ENCODE measurements at places on chromosomes 6 and 20. TPM values are rescaled to one million over a fixed set of nuclear protein-coding genes. Genes with fewer than 3 reads are reported as not detected.

Gene PYGB
- total RNA-seq: 145 TPM

DNA sequence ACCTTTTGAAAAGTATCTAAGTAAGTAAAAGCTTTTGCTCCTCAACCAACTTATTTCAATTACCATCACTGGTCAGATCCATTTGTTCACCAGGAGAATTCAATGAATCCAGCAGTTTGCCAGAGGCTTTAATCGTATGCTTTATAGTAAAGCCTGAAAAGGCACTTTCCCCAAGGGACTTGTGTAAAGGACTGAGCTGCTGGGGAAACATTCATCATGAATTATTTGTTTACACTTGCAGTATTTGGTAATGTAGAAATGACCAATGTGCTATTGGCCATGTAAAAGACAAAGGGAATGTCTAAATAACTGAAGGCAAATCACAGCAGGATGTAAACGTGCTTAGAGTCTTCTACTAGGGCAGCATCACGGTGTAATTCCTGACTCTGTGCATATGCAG lies 471.4 kb downstream of the ADGRB3 start:
- H3K36me3 ChIP-seq: no peaks in the 10 kb centered on the region
- no peak overlapping the region for H3K27ac ChIP-seq
- no peaks in the 10 kb centered on the region for H3K27me3 ChIP-seq

- H3K27ac ChIP-seq: no peak overlapping the region
- H3K4me1 ChIP-seq: no peaks in the 10 kb centered on the region
- no peaks in the 10 kb centered on the region for H3K27me3 ChIP-seq
Measured at GRCh38 chr6:25486550-25486949, 165.5 kb upstream of the SCGN start.

- H3K4me3 ChIP-seq: no peak overlapping the region
- no peaks in the 10 kb centered on the region for H3K27me3 ChIP-seq
- DNase-seq: no peak
- H3K4me1 ChIP-seq: no peaks in the 10 kb centered on the region
Measured at GRCh38 chr20:46583411-46584214, 33.2 kb upstream of the OCSTAMP start.

GRCh38 chr6:158237656-158238055 lies 69.5 kb downstream of the GTF2H5 start:
- no peaks in the 10 kb centered on the region for H3K36me3 ChIP-seq
- no peak for DNase-seq
- H3K4me3 ChIP-seq: no peak overlapping the region
- H3K4me1 ChIP-seq: no peaks in the 10 kb centered on the region
- no peak overlapping the region for H3K27ac ChIP-seq
- H3K27me3 ChIP-seq: no peaks in the 10 kb centered on the region

DNA sequence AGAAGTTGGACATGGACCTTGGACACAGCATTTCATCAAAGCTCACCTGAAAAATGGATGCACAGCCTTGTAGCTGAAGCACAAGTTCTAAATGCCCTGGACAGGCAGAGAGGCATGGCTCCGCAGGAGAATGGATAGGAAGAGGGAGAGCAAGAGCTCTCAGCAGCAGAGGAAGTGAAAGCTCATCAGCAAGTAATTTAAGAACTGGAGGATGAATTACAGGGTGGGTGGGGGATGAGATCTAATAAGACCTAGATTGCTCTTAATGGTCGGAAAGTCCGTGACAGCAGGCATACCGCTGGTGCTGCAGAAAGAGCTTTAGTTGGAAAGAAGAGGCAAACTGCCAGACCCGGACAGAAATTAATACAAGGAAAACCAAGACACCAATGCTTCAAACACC lies 37.3 kb upstream of the SAYSD1 start:
- no peaks in the 10 kb centered on the region for H3K36me3 ChIP-seq
- H3K27me3 ChIP-seq: no peaks in the 10 kb centered on the region
- H3K4me1 ChIP-seq: no peaks in the 10 kb centered on the region
